ENCODE measurements at places on chromosomes 3 and 15. TPM values are rescaled to one million over a fixed set of nuclear protein-coding genes. Genes with fewer than 3 reads are reported as not detected.

DNA sequence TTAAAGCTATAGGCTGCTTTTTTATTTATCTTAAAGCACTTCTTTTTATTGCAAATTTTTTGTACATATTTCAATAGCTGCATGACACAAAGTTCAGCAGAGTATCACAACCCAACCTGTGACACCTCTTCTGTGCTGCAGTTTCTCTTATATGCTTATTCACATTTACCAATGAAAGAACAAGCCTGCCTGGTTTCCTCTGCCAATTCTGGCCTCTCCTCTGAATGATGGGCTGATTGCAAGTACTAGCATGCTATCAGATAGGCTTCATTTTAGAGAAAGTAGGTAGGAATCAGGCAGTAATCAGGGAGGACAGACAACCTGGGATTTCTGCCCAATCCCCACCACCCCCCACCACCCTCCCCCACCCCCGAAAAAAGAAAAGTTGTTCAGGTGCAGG is 26.6 kb downstream of the ACKR4 start:
- DNase-seq, result no peak

TMEM158 gene
- 16.9 TPM for total RNA-seq

- DNase-seq, result no peak
Measured at GRCh38 chr3:97579365-97579764, 185.2 kb upstream of the ARL6 start.

GRCh38 chr3:3766140-3766539 is 33.1 kb upstream of the LRRN1 start:
- DNase-seq, result no peak

DNA sequence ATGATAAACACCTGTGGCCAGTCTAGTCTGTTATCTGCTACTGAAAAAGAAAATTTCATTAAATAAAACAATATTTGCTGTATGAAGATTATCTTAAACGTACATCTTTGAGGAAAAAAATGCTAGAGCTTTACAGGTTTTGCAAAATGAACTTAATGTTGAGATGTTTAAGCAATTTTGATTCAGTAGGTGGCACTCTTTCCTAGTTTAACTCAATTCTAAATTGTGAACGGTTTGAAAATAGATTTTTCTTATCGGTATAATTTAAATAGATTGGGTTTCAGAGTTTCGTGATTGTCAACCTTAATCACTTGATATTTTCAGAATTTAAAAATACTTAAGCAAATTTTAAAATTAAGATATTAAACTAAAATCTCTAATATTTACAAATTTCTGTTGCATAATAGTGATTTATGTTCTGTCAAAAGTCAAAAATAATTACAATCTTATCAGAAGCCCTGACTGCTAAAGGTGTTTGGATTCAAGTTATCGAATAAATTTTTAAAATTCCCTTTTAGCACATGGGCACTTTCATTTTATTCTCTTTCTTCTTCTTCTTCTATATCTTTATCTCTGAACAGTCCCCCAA is 7.0 kb upstream of the RNF111 start:
- peak; percentile 52 for DNase-seq
